Epithelial cell of proximal tubule (primary cell): ENCODE measurements at places on chromosomes 4 and X.
A peak's percentile ranks its signal among the peaks of the same experiment; 100 is the strongest.

GRCh38 chrX:72714478-72714916, 391 bp upstream of the PHKA1 start:
- DNase-seq = peak; percentile 22

- DNase-seq = no peak
Measured at GRCh38 chr4:19010761-19011160, 989.2 kb upstream of the LCORL start.

DNA sequence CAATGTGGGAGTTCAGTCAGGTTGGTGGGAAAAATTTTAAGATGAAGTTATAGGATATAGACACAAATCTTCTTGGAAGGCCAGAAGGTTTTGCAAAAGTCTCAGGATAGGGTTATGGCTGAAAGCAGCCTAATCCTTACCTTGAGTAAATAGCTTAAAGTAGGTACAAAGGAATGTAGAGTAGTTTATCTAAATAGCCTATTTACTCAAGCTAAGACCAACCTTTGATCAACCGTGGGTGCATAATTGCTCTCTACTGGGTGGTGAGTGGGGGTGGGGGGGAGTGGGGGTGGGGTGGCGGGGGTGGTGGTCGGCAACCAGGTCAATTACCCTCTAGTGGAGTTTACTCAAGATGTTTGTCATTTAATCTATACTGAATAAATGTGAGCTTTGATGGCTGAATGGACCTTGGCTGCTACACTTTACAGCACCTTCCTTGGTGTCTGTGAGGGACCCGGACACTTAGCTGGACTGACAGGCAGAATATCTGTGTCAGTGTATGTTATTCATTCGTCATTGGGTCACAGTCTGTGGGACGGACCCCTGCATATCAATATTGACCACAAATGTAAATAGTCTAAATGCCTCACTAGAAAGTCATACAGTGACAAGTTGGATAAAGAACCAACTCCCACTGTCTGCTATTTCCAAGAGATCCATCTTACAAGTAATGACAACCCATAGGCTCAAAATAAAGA, 545.7 kb upstream of the PABPC4L start:
- DNase-seq = no peak

DNA sequence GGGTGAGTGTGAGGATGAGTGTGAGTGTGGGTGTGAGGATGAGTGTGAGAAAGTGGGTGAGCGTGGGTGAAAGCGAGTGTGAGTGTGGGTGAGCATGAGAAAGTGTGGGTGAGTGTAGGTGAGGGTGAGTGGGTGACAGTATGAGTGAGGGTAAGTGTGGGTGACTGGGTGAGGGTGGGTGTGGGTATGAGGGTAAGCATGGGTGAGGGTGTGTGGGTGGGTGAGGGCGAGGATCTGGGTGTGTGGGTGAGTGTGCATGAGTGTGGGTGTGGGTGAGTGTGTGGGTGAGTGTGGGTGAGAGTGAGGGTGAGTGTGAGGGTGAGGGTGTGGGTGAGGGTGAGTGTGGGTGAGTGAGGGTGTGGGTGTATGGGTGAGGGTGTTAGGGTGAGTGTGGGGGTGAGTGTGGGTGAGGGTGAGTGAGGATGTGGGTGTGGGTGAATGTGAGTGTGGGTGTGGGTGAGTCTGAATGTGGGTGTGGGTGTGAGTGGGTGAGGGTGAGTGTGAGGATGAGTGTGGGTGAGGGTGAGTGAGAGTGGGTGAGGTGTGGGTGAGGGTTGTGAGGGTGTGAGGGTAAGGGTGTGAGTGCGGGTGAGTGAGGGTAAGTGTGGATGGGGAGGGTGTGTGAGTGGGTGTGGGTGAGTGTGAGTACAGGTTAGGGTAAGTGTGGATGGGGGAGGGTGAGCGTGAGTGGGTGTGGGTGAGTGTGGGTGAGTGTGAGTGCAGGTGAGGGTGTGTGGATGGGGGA, 48.9 kb downstream of the ING2 start:
- no peak for DNase-seq

DNA sequence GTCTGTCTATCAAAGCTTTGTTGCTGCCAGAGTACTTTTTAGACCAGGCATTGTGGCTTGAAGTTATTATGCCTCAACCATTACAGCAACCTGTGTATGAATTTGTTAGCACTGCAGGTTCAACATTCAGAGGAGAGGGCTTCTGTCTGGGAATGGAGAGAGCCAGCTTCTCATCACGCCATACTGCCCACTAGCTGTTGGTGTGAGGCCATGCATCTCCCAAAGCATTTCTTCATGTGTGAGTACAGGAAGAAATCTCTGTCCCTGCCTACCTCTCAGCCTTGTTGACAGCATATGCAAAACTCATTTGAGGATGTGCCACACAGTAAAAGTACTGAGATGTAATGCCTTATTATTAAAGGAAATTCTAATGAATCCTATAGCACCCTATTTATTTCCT, 76.9 kb upstream of the PPARGC1A start:
- DNase-seq = no peak

- no peak for DNase-seq
Measured at GRCh38 chrX:71017396-71017939, 50.7 kb downstream of the SNX12 start.
